ENCODE measurements at places on chromosomes 11 and 22.

GRCh38 chr22:38569181-38569971 lies 607 bp downstream of the DMC1 start:
- DNase-seq: no peak

DNA sequence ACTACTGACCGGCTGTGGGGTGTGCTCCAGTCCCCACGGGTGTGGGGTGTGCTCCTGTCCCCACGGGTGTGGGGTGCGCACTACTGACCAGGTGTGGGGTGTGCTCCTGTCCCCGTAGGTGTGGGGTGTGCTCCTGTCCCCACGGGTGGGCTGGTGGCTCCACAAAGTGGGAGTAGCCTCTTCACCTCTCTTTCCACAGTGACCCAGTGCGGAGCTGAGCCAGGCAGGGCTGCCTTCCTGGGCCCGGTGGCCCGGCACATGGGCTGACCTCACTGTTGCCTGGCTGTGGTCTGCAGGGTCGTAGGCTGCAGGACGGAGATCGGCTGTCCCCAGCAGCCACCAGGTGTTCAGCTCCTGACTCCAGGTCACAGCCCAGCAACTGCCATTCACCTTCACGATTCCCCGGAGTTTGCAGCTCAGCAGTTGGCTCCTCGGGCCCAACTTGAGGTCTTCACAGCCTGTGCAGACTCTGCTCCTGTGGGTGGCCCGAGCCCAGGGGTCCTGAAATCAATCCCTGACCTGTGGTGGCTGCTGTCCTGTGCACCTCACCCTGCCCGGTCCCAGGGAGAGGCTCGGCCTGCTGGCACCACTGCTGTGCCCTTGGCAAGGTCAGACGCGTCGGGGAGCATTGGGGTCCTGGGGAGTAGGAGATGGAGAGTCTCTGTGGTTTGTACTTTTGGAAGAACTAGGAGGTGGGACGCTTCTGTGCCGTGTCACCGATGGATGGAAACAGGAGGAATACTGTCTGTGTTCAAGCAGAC lies 414.3 kb downstream of the TBC1D22A start:
- no peak for DNase-seq

GRCh38 chr11:111937844-111938243 lies 701 bp downstream of the DIXDC1 start:
- DNase-seq: no peak

- DNase-seq: peak; percentile 10
Observed at GRCh38 chr11:14554959-14555358, 34.8 kb upstream of the PSMA1 start.

DNA sequence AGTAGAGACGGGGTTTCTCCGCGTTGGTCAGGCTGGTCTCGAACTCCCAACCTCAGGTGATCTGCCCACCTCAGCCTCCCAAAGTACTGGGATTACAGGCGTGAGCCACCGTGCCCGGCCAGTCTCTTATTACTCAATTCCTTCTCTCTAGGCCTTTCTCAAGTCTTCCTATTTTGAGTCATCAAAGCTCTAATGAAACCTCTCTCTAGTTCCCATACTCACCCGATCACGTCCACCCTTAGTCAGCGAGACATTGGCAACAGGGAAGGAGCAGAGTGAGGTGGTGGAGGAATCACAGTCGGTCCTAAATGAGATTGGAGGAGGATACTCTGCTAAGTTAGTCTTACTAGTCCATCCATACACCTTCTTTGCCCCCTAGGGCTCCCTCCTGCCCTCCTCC lies 5.0 kb downstream of the BSCL2 start:
- no peak for DNase-seq

DNA sequence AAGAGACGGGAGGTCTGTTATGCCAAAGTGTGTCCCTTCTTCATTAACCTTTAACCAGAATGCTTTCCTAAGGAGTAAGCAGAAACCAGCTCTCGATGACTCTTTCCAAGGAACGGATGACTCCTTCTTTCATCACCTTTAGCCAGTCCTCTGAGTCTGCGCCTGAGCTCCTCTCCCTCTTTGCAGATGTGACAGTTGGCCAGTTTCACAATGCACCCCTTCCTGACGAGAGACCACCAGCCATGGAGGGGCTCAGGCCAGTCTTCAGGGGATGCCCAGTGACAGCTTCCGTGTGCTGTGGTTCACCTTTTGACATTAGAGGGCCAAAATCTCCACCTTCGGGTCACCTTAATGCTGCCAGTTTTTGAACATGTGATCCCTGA lies 826.1 kb downstream of the TBC1D22A start:
- no peak for DNase-seq

DNA sequence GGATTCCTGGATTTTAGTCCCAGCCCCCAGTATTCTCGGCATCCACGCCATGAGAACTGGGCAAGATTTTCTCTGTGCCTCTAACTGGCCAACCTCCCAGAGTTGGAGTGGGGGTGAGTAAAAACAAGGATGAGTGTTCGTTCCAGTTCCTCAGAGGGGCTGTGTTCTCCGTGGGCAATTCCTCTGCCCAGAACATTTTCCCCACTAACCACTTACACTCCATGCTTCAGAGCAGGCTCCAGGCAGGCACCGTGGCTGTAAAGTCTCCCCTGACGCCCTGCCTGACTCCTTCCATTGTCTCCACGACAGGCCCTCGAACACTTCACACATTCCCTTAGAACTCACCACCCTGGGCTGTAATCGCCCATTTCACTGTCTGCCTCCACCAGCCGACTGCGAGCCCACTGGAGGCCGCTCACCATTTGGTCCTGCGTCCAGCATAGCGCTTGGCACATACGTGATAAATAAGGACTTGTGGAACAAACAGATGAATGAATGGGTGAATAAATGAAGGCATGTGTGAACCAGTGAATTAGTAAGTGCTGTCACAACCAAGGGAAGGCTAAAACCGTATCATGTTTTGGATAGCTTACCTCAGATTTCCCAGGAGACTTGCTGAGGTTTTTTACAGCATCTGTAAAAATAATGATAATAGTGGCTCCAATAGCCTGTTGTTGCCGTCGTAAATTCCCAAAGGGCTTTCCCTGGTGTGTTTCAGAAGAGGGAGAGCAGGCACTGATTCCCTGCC lies 6.1 kb downstream of the APLNR start:
- no peak for DNase-seq

DNA sequence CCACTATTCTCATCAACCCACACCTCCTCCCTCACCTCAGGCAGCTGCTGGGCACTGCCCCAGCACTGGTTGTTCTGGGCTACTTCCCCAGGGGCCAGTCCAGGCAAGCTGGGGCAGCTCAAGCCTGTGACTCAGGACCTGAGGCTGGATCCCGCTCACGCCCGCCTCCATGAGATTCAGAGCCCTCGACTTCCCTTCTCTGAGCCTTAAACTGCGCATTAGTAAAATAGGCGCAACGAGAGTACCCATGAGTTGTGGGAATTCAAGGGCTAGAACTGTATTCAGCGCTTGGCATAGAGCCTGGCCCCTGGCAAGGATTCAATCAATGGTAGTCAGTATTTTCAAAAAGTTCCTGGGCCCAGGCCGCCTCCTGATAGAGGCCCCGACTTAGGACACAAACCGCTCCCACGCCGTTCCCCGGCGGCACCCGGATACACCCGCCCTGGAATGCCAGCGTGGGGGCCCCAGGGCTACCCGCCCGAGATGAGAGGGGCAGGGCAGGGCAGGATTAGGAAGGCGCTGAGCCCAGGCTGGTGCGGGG lies 723 bp upstream of the CD82 start:
- DNase-seq: no peak

GRCh38 chr22:30198152-30198825 lies 48.3 kb downstream of the LIF start:
- DNase-seq: no peak

DNA sequence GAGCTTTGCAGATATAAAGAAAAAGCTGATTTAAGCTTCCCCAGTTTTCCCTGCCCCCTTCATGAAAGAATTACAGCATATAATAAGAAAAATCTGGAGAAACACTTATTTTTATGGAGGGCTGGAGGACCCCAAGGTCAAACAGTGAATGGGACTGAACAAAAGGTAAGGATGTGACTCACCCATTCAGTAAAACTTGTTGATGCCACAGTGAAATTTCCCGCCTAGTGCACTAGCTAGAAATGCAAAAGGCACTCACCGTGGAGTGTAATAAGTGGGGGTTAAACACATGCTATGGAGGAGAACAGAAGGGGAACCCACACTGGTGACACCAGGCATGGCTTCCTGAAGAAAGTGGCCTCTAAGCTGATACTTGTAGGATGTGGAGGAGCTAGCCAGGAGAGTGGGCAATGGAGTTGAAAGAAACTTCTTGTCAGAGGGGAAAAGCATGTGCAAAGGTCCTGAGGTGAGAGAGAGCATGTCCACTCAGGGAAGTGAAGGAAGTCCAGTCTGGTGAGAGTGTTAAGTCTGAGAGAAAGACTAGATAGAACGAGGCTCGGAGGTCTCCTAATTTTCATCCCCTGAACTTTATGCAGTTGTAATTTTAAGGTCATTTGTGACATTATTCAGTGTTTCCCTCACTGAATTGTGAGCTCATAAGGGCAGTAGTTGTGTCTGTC lies 77.1 kb downstream of the MIAT start:
- DNase-seq: no peak

GRCh38 chr11:855330-855674 lies 12.7 kb downstream of the TSPAN4 start:
- DNase-seq: no peak

DNA sequence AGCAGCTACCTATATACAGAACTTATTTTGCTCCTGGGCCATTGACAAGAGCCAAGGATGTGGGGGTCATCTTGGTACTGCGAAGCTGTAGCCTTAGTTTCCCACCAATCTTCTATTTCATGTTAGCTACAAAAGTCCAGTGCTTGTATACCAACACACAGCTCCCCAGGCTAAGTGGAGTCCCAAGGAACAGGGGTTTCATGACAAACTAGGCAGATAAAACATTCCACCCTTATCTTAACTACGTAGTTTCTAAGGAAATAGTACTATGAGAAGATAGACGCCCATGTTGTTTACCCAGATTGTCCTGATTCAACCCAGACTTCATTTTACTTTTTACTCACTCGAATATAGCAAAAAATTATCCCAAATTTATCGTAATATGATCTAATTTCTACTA lies 218.5 kb downstream of the DYNC2H1 start:
- no peak for DNase-seq

DNA sequence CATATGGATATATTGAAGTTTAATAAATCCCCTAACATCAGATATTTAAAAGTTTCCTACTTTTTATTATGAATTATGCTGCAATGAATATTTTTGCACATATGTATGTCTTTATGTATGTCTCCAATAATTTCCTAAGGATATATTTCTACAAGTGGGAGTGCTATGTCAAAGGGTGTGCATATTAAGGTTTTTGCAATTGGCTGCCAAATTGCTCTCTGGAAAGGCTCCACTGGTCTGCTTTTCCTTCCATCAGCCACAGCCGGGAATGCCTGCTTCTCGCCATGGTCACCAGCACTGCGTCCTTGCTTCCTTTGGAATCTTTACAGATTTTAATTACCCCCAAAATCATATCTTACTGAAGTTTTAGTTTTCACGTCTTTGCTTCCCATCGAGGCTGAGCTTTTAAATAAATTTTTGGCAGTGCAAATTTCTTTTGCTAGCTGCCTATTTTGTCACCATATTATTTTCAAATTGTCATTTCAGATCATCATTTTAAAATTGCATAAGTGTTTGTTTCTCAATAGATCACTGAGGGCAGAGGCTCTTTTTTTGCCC lies 221.7 kb downstream of the SNX19 start:
- DNase-seq: no peak

DNA sequence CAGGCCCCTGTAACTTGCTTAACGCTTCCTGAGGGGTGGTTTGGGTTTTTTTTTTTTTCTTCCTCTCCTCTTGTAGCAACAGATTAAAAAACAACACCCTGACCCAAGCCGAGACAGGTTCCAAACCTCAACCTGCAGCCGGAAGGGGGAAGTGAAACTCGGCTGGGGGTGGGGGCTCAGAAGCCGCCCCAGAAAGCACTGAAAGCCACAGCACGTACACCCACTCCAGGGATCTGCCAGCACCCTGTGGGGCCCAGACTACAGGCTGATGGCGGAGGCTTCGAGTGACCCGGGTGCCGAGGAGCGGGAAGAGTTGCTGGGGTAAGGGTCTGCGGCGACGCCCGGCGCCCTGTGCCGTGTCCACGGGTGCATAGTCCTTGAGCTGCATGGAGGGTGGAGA lies at the start of gene LSP1:
Gene LSP1, plus strand, starts transcription at position 208 of the 400 bp plus-strand sequence. Its CDS starts 61 bp downstream, at position 269.
- peak; percentile 77 for DNase-seq

DNA sequence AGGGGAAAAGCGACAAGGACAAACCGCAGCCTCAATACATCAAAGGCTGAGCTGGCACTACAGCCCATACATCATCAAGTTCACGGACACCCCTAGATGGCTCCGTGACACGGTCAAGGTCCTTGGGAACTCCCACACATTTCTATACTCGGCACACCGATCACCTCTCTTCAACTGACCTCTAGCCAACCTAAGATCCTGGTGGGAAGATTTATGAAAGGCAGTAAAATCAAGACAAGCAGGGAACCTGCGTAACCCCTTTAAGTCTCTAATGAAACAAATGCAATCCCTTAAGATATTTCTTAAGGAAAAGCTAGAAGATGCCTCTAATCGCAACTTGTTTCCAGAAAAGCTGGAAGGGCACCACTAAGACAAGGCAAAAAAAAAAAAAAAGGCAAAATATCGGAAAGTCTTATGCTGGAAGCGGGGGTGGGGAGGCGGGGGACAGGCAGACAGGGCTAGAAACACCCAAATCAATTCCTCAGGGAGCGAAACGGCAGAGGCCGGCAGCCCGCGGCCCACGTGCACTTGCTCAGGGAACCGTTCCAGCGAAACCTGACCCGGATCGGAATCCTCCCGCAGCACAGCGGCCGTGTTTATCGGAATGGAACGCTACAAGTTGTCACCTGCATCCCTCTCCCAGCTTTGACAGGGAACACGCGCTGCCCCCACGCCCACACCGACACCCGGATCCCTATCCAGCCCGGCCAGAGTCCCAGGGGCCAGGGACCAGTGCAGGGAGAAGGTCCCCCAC lies 1.4 kb downstream of the ARHGAP20 start:
- no peak for DNase-seq

- no peak for DNase-seq
Observed at GRCh38 chr22:27473533-27473932, 328.0 kb downstream of the MN1 start.

- DNase-seq: no peak
Observed at GRCh38 chr11:122287401-122287800, 171.4 kb upstream of the BLID start.

GRCh38 chr22:44086271-44087088 lies 62.4 kb downstream of the PARVB start:
- DNase-seq: no peak

DNA sequence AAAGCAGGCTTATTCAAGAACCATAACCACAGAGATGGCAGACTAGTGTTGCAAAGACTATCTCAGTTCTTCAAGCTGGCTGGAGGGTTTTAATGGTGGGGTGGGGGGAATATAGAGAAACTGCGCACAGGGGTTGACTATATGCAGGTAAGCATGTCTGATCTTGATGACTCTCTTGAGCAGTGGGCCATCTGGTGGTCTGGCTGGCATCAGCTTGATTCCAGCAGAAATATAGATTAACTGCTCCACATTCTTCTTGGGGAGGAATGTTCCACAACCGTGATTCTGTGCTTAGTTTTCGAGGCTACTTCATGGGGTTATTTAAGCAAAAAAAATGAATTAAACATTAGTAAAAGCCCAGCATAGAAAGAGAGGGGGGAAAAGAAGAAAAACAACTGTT lies 158.8 kb upstream of the PGR start:
- DNase-seq: no peak
